ENCODE measurements at places on chromosomes 7 and 10.
A peak's percentile ranks its signal among the peaks of the same experiment; 100 is the strongest.

DNA sequence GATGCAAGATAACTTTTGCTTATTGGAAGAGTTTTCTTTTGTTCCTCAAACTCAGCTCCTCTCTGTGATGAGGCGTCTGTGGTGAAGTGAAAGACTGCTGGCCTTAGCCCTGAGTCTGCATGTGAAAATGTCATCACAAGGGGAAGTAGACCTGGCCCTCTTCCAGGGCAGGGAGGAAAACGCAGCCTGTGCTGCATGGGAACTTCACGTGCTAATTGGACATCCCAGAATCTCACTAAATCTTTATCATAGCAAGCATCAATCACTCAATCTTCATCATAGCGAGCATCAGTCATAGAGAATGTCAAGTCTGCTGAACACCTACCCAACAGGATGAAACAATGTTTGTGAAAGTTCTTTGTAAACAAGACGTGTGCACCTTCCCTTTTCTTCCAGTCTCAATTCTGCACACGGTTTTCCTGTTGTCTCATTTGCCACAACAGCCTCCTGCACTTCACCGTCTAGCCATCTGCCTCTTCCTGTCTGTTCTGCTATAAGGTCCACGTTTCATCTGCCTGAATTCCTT lies 314.6 kb downstream of the FRMD4A start:
- DNase-seq, result no peak

DNA sequence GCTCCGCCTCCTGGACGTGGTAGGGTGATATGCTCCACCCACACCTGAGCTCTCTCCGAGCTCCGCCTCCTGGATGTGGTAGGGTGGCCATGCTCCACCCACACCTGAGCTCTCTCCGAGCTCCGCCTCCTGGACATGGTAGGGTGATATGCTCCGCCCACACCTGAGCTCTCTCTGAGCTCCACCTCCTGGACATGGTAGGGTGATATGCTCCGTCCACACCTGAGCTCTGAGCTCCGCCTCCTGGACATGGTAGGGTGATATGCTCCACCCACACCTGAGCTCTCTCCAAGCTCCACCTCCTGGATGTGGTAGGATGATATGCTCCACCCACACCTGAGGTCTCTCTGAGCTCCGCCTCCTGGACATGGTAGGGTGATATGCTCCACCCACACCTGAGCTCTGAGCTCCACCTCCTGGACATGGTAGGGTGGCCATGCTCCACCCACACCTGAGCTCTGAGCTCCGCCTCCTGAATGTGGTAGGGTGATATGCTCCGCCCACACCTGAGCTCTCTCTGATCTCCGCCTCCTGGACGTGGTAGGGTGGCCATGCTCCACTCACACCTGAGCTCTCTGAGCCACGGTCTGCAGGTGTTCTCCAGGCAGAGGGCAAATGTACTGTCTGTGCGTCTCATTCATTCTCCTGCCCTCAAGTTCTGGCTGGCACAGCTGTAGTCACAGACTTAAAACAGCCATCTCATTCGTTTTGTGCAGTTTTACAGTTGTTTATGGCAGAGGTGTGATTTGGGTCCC lies 252.4 kb downstream of the DIP2C start:
- DNase-seq, result no peak

DNA sequence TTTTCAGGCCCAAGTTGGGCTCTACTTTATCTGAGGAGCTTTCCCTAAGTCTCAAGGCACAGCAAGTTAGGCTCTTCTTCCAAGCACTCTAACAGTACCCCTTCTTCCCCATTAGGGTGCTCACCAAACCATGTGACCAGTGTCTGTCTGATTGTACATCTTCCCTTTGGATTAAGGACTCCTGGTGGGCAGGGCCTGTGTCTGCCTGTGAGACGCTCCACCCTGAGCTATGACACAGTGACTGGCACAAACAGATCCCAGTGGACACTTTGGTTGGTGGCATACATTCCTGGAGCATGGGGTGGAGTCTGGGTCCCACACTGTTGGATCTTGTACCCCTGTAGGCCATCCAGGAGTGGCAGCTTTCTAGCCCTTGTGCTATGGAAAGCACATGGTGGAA lies 23.8 kb downstream of the PLPP4 start:
- no peak for DNase-seq

DNA sequence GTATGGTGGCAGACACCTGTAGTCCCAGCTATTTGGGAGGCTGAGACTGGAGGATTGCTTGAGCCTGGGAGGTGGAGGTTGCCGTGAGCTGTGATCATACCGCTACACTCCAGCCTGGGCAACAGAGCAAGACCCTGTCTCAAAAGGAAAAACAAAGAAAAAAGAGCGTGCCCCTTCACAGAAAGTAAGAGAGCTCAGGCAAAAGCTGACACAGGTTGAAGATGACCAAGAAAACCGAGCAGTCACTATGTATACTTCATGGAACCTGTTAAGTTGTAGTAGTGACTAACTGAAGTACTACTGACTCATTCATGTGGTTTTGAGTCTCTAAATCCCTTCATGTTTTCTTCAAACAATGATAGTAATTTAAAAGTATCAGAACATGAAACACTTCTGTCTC lies 1.2 kb upstream of the PRRT4 start:
- no peak for DNase-seq

DNA sequence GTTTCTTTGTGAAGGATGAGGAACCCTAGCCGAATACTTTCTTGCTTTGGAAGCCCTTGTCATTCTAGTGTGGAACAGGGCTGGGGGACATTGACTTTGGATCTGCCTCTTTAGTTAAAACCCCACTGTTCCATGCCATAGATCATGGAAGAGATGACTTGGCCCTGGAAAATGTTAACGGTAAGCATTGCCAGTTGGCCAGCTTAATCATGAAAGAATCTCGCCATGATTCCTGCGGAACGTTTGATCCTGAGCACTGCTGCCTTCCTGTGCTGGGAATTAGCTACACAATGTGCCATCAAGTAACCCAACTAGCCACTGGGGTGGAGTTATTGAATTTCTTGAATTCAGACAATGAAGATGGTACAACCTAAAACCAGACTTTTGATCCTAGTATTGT lies 177.6 kb upstream of the FZD8 start:
- DNase-seq, result no peak

DNA sequence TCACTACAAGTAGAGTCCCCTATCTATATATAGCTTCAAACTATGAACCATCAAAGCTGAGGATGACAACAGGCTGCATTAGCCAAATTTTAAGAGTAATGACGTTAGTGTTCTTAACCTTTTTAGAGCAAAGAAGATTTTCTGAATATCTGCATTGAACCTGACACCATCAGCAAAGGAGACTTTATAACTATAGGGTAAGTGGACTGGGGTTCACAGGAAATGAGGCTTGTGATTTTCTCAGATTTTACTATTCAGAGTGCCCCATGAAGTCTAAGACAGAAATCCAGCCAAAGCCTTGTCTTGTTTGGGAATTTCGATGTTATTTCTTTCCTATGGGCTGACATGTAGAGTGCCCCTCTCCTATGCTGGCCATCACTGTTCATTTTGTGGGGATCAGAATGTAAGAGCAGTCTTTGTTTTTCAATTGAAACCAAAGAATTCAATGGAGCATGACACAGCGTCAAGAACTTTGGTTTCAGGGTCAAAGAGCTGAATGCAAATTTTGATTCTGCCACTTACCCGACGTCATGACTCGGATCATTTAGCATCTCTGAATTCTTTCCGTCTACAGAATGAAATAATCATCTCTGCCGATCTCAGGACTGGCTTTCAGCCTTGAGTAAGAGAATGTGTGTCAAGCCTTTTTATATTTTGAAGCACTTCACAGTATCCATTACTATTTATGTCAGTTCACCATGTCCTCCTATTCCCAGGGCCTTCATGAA lies 52.7 kb downstream of the DENND11 start:
- DNase-seq, result no peak

- no peak for DNase-seq
Observed at GRCh38 chr10:93595378-93596161, 5.5 kb downstream of the RBP4 start.

- no peak for DNase-seq
Observed at GRCh38 chr10:44006771-44007170, 358.1 kb upstream of the ZNF32 start.

DNA sequence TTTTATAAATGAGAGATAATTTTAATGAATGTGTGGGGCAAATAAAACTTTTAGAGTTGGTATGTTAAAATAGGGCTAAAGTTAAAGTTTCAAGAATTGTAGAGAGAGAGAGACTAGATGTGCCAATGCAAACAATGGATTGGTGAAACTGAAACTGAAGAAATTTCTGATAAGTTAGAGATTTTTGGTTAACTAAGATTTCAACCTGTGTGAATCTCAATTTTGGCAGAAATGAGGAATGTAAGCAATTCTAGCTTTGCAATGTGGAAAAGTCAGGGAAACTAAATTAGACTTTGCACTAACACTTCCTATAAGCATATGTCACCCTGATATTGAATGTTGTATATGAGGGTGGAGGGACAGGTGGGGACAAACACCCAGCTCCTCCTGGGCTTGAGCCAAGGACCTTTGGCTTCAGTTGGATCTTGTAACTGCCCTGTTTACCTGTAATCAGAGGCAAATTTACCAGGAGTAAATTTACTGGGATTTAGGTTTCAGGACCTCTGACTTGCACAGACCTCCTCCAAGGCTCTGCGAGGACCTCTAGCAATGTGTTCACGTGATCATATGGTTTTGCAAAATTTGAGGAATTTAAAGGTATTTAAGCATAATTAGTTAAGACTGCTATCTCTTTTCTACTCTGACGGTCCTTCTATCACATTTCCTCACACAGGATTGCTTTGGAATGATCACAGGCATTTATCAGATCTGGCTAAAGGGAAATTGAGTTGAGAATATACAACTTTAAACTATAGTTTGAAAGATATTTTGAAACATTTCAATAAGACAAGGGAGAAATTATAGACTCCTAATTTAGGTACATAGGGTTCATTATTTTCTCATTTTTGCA lies 33.1 kb upstream of the RPA3 start:
- no peak for DNase-seq

DNA sequence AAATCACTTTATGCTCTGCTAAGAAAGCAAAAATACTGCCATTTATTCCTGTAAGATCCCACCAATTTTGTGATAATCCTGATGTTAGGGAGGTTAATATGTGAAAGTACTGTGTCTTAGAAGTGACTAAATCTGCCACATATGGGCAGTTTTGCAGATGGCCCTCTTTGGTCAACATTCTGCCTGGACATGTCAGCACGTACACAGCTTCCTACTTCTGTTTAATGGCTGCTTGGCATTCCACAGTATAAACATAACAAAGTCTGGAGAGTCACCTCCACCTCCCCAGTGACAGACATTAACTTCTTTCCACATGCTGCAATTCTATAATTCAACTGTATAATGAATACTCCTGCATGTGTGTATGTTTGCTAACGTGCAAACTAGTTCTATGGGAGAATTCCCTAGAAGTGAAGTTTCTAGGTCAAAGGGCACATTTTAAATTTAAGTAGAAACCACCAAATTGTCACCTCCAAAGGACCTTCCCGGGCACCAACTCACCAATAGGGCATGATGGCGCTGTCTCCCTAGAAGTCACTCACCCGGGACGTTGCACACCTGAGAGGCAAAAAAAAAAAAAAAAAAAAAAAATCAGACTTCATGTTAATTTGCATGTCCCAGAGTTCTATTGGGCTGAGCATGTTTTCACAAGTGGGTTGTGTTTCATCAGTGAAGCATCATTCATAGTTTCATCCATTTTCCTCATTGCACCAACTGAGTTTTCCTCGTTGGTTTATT lies 38.9 kb downstream of the MKI67 start:
- DNase-seq, result no peak

DNA sequence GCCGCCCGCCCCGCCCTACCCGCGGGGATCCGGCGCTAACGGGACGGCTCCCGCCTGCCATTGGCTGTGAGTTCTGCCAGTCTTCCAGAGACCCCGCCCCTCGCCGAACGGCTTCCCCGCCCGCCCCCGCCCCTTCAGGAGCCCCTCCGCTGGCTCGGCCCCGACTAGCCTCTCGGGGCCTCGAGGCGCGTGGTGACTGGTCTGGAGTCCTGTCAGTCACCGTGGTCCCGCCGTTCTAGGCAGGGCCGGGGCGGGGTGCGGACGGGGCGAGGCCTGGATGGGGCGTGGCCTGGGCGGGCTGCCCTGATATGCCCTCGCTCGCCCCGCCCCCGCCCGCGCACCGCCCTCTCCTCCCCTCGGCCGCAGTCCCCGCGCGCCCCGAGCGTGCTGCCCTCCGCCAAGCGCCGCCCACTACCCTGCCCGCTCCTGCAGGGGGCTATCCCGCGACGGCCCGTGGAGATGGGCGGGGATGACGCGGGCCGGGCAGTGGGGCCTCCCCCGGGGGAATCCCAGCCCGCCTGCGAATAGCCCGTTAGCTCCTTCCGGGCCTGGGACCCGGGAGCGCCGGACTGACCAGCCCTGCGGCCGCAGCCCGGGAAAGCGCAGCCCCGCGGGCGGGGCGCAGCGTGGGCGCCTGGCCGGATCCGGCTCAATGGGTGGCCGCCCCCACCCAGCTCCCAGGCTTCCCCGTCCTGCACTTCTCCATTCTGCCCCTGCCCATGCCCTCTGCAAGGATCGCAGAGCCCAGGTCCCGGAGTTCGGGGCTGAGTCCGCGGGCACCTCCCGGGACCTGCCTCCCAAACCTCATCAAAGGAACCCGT lies 444 bp upstream of the HIP1 start:
- peak; percentile 99 for DNase-seq

GRCh38 chr7:14125998-14126397 lies 136.5 kb upstream of the ETV1 start:
- DNase-seq, result no peak

DNA sequence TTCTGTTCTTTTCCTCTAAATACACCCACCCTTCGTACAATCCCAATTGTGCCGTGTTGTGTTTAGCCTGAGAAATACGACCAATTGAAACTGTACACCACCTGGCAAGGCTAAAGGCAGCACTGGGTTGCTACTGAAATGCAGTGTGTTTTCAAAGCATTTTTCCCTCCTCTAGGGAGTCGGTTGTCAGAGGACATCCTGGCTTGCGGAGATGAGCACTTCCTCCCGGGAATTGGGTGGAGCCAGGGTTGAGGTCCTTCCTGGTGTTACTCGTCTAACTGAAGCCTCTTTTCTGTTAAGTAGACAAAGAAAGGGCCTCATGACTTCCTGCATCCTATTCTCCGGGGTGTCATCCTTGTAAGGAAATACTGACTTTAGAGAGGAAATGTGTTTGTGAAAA lies 133.5 kb downstream of the MTPAP start:
- DNase-seq, result no peak

DNA sequence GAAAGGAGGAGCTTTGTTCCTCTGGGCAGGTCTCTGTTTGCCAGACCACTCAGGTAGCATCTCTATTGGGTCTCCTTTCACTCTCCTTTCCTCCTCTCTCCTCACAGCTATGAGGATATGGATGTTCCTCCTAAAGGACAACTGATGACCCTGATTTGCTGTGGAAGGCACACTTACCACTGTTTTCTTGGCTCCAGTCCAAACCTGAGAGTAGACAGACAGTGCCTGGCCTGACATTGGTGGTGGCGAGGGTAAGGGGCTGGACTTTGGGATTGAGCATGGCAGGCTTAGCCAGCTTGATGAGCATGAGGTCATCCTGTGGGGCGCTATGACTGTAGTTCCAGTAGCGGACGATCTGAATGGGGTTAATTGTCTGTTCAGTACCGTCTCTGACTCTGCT lies 3.6 kb downstream of the PRSS37 start:
- no peak for DNase-seq
